Body of pancreas (tissue), 4 donors: ENCODE measurements at places on chromosomes 3 and 15.

- no peak overlapping the region for H3K27ac ChIP-seq
- no peaks in the 10 kb centered on the region for H3K27me3 ChIP-seq
- no peak for DNase-seq
- H3K4me3 ChIP-seq: no peak overlapping the region
- H3K4me1 ChIP-seq: no peaks in the 10 kb centered on the region
Measured at GRCh38 chr15:86608461-86609205, 529.0 kb downstream of the AGBL1 start.

DNA sequence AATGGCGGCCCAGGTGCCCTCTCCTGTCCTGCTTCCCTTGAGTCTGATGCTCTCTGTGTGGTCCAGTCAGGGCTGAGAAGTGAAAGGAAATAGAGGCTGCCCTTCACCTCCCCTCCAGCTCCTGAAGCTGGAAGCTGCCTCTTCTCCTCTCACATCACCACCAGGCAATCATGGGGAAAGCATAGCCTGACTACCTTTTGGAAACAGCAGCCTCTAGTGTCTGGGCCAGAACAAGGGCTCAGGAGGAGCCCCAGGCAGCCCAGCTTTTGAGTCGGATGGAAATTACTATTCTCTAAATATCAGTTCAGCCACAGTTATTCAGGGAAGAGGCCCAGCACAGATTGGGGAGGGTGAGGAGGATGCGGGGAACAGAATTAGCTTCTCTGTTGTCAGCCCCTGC lies 43.3 kb upstream of the CCDC174 start:
- H3K4me3 ChIP-seq: no peak overlapping the region
- no peaks in the 10 kb centered on the region for H3K36me3 ChIP-seq
- no peak overlapping the region for H3K27ac ChIP-seq
- no peaks in the 10 kb centered on the region for H3K27me3 ChIP-seq
- H3K4me1 ChIP-seq: no peaks in the 10 kb centered on the region
- DNase-seq: no peak

GRCh38 chr15:81285461-81285860 lies 38.5 kb downstream of the STARD5 start:
- no peaks in the 10 kb centered on the region for H3K4me1 ChIP-seq
- no peaks in the 10 kb centered on the region for H3K27me3 ChIP-seq
- H3K27ac ChIP-seq: no peak overlapping the region
- no peak overlapping the region for H3K4me3 ChIP-seq
- DNase-seq: no peak
- H3K36me3 ChIP-seq: no peaks in the 10 kb centered on the region

GRCh38 chr3:69748503-69748902 lies 9.2 kb downstream of the MITF start:
- no peaks in the 10 kb centered on the region for H3K36me3 ChIP-seq
- DNase-seq: no peak
- H3K27ac ChIP-seq: no peak overlapping the region
- no peak overlapping the region for H3K4me3 ChIP-seq
- H3K4me1 ChIP-seq: peaks cover 6% of the 10 kb centered on the region
- no peaks in the 10 kb centered on the region for H3K27me3 ChIP-seq

DNA sequence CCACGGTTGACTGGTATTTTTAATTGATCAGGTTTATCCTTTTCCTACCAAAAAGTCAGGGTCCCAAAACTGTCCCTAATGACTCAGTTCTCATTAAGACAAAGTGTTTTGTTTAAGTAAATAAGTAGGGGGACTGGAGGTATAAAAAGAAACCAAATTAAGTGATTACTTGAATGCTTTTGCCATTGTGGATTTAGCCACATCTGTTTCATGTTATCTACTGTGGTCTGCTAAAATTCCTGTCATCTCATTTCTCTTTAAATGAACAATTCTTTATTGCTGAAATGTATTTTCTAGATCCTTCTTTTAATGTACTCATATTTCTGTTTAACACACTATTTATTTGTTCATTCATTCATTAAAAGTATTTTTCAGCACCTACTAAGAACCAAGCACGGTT lies 625.9 kb upstream of the ADAMTS9 start:
- no peak overlapping the region for H3K27ac ChIP-seq
- no peaks in the 10 kb centered on the region for H3K27me3 ChIP-seq
- no peaks in the 10 kb centered on the region for H3K36me3 ChIP-seq
- no peak for DNase-seq
- H3K4me1 ChIP-seq: no peaks in the 10 kb centered on the region
- no peak overlapping the region for H3K4me3 ChIP-seq
